Activated T-helper 9 cell treated with anti-CD3 and anti-CD28 coated beads, Interleukin-2, amount 50 U/mL, for 16 hours (primary cell): ENCODE measurements at places on chromosomes 16 and 17.
A peak's percentile ranks its signal among the peaks of the same experiment; 100 is the strongest.

GRCh38 chr16:27359051-27359450 is 42.9 kb upstream of the IL21R start:
- DNase-seq: no peak

DNA sequence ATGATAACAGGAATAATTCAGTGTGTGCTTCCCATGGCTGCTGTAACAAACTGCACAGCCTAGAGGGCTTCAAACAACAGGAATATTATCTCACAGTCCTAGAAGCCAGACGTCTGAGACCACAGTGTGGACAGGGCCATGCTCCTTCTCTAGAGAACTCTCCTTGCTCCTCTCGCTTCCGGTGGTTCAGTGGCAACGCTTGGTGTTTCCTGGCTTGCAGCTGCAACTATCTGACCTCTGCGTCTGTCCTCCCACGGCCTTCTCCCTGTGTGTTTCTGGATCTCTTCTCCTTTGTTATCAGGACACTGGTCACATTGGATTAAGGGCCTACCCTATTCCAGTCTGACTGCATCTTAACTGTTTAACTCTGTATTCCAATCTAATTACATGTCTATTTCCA is 414.3 kb downstream of the MAF start:
- DNase-seq: no peak

DNA sequence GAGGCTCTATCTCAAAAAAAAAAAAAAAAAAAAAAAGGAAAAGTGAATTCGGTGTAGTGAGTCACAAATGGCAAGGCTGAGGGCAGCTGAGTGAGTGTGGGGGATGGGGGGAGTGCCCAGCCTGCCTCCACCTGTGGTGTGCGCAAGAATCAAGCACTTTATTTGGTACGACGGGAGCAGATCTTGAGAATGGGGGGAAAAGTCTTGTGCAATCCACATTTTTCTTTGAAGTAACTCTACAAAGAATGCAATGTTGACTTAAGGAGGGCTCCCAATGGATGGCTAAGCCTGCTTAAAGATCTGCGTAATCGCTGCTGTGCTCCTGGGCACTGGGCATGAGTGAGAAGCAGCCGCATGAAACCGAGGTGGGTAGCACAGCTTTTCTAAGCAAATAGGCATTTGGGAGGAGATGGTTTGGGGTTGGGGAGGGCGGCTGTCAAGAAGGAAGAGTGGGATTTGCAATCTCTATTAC is 28.2 kb downstream of the ATP2C2 start:
- DNase-seq: no peak

GRCh38 chr17:65742403-65743307 is 181.2 kb upstream of the AXIN2 start:
- DNase-seq: no peak

DNA sequence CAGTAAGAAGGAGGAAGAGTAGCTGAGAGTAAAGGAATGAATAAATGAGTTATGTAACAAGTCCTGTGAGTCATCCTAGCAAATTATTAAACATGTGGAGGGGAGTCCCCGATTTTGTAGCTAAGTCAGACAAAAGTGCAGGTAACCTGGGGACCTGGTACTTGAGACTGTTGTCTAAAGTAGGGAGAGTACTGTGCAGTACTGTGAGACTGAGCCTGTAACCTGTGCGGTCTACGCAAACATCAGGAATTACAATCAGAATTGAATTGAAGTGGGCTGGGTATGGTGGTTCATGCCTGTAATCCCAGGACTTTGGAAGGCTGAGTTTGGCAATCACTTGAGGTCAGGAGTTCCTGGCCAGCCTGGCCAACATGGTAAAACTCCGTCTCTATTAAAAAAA is 35.7 kb downstream of the IKZF3 start:
- DNase-seq: no peak

- no peak for DNase-seq
These were observed 21.9 kb upstream of the LRRC75A start for GRCh38 chr17:16513873-16514272.

DNA sequence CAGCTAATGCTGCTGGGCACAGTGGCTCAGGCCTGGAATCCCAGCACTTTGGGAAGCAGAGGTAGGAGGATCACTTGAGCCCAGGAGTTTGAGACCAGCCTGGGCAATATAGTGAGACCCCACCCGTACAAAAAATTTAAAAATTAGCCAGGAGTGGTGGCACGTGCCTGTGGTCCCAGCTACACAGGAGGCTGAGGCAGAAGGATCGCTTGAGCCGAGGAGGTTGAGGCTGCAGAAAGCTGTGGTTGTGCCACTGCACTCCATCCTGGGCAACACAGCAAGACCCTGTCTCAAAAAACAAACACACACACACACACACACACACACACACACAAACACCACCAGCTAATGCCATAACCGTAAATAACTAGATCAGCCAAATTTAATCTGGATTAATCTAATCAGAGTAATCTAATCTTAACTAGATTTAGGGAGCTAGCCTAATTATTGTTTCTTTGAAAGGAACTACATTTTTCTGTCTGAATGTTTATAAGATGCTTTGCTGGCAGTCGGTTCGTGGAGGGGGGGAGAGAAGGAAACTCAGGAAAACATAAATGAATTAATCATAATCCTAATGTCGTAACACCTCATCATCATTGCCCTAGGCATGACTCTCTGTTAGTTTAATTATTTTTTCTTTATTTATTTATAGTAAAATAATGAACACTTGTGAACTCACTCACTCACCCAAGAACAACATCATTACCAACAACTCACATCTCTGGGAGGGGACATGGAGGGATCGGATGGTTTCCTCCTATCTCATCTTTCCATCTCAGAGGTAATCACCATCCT is 12.5 kb upstream of the RBBP6 start:
- DNase-seq: no peak

DNA sequence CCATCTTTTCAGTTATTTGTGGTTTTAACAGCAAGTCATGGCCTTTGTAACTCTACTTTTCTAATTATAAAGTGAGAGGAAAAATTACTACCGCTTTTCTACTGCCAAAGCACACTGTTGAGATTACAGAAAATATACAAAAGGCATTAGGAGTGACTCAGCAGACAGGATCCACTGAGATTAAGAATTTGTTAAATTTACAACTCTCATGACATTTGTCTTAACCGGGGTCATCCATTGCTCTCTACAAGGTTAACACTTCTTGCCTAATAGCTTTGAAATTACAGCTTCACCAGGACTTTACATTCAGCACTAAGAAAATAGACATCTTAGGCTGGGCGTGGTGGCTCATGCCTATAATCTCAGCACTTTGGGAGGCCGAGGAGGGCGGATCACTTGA is 93.4 kb downstream of the SSH2 start:
- DNase-seq: no peak

GRCh38 chr17:38466346-38467315 is 38.4 kb downstream of the ARHGAP23 start:
- no peak for DNase-seq

GRCh38 chr16:55624696-55625095 is 31.1 kb upstream of the SLC6A2 start:
- no peak for DNase-seq

DNA sequence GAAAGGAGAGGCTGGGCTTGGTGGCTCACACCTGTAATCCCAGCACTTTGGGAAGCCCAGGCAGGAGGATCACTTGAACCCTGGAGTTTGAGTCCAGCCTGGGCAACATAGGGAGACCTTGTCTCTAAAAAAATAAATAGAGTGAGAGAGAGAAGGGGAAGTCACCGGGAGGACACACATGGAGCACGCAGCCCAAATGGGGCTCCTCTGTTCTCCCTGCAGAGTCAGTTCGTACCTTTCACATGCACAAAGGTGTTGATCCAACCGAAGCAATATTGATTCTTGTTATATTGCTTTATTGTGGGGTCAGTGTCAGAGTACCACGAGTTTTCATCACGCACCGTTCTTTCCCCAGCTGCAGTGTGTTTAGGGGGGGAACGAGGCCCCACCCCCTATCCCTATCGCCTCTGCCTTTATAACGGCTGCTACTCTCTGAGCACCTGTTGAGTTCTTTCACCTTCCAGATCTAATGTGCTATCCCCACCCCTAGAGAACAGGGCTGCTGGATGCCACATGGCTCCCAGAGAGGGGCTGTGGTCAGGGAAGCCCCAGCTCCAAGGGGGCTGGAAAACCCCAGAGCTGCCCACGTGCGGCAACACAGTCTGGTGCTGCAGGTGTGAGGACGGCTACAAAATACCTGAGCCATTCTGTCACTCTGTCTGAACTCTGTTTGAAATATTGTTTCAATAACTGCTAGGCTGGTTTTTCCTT is 1.0 kb upstream of the TMEM235 start:
- no peak for DNase-seq

DNA sequence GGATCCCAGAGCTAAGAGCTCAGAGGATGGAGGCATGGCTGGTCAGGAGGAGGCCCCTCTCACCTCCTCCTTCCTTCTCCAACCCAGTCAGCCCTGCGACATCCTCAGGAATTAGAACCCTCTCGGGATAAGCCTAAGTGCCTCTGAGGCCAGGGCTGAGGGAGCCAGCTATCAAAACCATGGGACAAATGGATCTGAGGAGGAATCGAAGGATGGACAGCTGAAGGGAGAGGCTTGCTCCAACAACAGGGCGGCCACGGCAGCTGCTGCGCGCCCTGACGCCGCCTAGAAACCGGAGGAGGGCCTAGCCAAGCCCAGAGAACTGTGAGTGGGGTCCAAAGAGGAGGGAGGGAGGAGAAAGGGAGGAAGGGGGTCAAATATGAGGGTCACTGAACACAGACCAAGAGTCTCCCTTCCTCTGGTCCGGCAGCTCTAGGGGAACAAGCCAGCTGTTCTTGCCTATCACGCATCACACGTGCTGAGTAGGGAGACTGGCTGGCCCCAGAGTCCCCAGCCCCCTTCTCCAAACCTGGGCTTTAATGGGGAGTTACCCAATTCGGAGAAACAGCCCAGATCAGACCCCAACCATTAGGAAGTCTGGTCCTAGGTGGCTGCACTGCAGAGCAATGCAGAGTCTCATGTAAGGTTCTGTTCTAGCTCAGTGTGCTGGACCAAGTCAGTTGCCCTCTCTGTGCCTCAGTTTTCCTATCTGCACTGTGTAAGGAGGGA is 5.9 kb upstream of the HOXB13 start:
- DNase-seq: no peak

- no peak for DNase-seq
These were observed 4.3 kb upstream of the MYH3 start for GRCh38 chr17:10661437-10661836.

DNA sequence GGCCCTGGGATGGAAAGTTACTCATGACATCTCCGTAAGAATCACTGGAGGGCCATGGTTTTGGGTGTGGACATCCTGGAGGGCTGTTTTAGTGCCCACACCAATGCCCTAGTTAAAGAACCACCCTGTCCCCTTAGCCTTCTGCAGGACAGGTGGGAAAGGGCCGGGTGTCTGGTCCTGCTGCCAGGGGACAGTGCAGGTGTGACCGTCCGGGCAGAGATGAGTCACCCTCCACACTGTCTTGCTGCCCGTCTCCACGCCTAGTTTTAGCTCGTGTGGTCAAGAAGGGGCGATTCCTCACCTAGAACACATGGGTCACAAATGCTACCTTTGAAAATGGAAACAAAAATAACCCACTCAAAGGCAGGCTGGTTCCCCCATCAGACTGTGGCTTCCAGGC is 17.0 kb downstream of the CEP295NL start:
- no peak for DNase-seq

- DNase-seq: no peak
These were observed 586.4 kb downstream of the MAF start for GRCh38 chr16:79013930-79014660.

GRCh38 chr17:27873746-27874145 is 19.4 kb downstream of the LYRM9 start:
- DNase-seq: no peak

DNA sequence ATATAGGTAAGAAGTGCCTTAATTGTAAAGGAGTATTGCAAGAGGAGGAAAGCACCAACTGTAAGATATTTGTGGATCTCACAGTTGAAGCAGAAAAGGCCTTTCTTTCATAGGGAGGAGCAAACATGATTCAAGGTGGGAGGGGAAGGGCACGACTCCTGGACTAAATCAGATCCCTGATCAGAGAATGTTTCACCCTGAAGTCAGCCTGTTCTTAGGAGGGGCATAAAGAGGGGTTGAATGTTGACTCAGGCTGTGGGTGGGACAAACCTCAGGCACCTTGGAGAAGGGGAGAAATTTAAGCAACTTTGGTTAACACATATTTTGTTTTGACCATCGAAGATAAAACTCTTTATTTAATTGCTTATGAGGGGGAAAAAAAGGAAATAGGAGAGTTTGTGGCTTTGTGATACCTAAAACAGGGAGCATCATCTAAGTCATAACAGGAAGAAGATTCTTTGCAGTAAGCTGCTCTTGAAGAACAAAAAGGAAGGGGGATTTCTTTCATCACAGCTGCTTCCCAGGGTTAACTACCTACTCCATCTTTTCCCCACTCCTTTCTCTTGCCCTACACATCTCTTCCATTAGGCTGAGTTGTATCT is 158.6 kb upstream of the ZNF267 start:
- no peak for DNase-seq

GRCh38 chr17:47802341-47803022 is 19.1 kb downstream of the OSBPL7 start:
- peak; percentile 39 for DNase-seq

DNA sequence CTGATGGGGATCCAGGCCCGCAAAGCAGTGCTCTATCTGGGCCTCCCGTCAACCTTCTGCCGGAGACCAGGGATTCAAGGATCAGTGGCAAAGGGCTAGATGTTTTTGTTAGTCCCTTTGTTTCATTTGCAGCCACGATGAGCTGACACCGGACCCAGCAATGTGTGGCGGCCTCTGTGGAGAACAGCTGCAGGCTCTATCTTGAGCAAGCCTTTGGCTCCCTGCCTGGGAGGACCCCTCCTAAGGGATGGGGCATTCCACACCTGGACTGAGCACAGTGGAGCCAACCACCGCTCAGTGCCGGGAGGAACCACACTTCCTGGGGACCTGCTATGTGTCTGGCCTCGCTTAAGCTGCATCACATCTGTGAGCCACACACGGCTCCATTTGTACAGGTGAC is 215.8 kb downstream of the RBFOX3 start:
- DNase-seq: no peak

- DNase-seq: no peak
These were observed 5.8 kb upstream of the TNRC6A start for GRCh38 chr16:24723663-24724062.

- no peak for DNase-seq
These were observed 10.0 kb downstream of the STX4 start for GRCh38 chr16:31043352-31043751.

DNA sequence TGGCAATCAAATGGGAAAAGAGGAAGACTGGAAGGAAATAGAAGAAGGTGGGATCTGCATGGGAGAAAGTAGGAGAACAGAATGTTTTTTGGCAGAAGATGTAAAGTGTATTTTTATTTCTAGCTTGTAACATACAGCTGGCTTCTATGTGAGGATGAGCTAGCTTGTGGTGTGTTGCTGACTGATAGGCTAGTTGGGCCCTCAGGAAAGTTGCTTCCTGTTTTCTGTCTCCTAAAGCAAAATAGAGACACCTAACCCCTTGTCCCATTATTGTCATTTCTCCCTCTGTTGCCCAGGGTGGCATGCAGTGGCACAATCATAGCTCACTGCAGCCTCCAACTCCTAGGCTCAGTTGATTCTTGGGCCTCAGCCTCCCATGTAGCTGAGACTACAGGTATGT is 15.9 kb downstream of the TNRC6A start:
- no peak for DNase-seq

GRCh38 chr16:30340621-30341020 is 14.5 kb downstream of the CD2BP2 start:
- DNase-seq: no peak
